ENCODE measurements at places on chromosomes 1 and 21.

- DNase-seq = no peak
These were observed 7.7 kb downstream of the PRAMEF1 start for GRCh38 chr1:12798911-12799310.

DNA sequence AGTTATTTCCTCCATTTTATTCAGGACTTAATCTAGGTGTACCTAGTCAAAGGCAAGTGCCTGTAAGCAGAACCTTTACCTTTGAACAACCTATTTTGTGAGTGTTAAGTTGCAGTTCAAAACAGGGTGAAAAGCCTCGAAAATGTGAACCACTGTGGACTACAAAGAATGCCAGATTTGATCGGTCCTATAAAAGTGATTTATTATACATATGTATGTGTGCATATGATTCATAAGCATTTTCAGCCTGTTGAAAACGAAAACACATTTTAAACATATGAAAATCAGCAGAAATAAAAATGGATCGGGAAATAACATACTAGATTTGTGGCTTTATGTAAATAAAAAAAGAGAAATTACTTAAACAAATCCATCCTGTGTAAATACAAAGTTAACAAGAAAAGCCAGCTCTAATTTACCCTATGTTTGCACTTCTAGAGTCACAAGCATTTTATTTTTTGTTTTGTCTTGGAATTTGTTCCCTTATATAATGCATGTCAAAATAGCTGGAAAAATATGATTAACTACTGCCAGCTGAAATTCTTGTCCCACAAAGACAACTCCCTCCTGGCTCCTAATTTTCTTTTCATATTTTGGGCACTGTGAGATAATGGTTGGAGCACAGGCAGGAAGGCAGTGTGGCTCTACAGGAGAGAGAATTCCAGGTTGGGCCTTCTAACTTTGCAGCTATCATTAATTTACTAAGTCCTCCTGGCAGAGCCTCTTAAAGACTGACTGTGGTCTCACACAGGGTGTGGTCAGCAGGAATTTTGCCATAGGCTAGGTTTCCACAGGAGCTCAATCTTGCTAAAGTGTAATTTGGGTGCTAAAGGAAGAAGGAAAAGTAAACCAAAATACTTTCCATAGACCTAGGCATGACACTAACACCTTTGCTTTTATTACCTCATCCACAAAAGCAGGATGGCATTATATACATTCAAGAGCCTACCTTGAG, 70.2 kb upstream of the CDC42BPA start:
- DNase-seq = no peak

GRCh38 chr1:56897150-56898004, 42.8 kb downstream of the C8A start:
- DNase-seq = no peak

DNA sequence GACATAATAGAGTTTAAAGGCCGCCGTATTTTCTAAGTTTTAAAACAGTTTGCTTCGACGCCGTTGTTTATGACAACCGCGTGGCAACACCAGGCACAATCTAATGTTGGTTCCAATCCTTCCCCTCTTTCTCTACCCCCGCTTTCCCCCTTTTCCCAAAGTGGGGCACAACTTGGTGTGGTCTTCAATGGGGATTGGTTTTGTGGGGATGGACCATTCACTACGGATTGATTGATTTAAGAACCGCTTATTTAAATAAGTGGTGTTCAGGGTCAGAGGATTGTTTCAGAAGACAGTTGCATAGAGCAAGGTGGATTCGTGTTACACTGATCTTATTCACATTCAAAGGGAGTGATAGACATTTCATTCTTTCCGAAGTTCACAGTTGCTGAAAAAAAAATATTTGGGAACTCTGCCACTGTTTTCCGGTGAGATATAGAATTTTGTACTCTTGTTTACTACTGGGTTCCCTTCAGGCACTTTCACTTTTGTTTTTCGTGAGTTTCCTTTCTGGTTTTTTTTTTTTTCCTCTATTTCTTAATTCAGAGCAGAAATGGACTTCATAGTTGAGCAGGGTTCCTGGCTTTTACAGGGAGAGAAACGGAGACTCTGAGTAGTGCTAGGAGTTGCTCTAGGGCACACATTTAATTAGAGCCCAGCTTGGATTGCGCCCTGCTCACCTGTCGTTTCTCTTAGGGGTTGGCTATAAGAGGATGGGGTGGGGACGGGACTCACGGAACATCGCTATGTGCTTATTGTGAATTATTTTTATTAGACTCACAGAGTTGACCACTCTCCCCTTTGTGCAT, 79.6 kb upstream of the AK4 start:
- DNase-seq = no peak

DNA sequence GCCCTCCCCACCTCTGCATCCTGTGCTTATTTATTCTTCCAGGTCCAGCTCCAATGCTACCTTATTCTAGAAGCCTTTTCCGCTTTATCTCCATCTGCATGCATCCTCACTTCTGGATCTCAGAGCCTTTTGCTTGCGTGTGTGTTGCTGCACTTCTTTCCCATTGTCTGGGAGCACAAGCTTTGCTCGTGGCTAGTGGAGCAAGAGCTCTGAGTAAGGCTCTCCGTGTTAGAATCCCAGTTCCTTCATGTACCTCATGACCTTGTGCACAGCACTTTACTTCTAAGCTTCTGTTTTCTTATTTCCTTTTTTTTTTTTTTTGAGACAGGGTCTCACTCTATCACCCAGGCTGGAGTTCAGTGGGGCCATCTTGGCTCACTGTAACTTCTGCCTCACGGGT, 140.0 kb upstream of the POU3F1 start:
- DNase-seq = no peak

DNA sequence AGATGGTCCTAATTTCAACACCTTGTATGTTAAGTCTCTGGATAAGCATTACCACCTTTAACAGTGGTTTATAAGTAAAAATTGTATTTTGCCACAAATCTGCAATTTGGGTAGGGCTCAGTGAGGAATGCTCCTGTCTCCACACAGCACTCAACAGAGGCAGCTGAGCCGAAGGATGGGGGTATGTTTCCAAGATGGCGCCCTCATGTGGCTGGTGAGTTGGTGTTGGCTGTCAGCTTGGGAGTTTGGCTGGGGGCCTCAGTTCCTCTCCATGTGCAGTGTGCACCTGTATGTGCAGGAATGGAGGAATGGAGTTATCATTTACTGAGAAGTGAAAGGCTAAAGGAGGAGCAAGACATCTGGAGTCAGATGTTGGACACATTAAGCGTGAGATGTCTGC, 136.8 kb downstream of the GABPA start:
- no peak for DNase-seq

GRCh38 chr1:67020304-67020703, 33.6 kb downstream of the SLC35D1 start:
- no peak for DNase-seq

GRCh38 chr1:21931171-21932093, 5.7 kb downstream of the HSPG2 start:
- no peak for DNase-seq

GRCh38 chr21:42229676-42230075, 10.7 kb downstream of the ABCG1 start:
- no peak for DNase-seq

DNA sequence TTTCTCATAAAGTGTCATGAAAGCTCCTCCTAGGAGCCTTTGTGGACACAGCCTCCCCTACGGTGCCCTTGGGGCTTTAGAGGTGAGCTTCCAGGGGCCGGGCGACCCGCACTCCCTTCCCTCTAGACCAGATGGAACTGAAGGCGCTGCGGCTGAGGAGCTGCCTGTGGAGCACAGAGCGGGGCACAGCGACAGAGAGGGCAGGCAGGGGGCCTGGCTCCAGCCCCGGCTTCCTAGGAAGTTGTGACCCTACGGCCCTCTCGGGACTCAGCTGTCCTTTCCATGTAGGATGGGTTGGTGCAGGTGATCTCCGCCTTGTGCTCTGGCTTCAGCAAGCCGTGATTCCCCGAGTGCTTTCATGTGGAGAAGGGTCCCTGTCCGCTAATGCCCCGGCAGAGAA, 23.6 kb upstream of the NEK2 start:
- no peak for DNase-seq

Measured in activated CD8-positive, alpha-beta memory T cell treated with anti-CD3 and anti-CD28 coated beads for 48 hours (primary cell).